ENCODE measurements at places on chromosomes 3 and 15. TPM values are rescaled to one million over a fixed set of nuclear protein-coding genes. Genes with fewer than 3 reads are reported as not detected.

DNA sequence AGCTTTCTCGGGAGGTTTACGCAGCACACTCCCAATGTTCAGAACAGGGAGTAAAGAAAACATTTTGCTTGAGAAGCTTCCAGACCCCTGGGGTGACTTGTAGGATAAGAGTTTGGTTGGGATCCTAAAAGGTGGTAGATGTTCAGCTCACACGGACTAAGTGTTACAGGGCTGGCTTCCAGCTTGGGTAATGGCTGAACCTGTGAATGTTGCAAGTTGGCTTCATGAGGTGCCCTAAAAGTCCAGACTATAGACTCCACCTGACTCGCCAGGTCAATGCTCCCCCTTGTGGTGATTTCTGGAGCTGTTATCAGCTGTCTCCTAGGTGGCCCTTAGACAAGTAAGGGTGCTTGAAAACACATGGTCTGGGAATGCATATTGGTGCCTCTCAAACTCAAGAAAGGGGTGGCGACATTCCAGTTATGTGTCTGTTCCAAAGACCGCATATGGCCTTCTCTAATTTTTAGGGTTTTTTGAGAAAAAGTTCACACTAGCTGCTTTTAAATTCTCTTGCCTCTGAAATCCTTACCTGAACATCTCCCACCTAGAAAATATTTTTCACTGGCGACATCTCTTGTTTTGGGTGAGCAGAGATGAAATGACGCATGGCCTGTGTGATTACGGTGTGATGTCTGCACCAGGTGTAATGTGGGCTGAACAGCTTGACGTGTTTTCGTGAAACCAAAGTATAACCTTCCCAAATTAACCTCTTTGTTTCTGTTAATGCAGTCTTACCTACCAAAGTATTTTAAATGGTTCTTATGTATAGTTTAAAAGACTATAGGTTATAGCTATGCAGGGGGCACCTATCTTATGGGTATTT lies 175.7 kb upstream of the KBTBD8 start:
- no peak overlapping the region for H3K4me3 ChIP-seq
- H3K4me1 ChIP-seq, result peaks cover 25% of the 10 kb centered on the region
- peak; percentile 91 for DNase-seq
- H3K36me3 ChIP-seq, result no peaks in the 10 kb centered on the region
- no peak overlapping the region for H3K27ac ChIP-seq
- H3K27me3 ChIP-seq, result no peaks in the 10 kb centered on the region

- DNase-seq, result no peak
- peaks cover 64% of the 10 kb centered on the region for H3K27me3 ChIP-seq
- H3K36me3 ChIP-seq, result no peaks in the 10 kb centered on the region
- H3K4me1 ChIP-seq, result peaks cover 24% of the 10 kb centered on the region
- no peak overlapping the region for H3K4me3 ChIP-seq
Measured at GRCh38 chr15:93359425-93360131, 270.6 kb upstream of the RGMA start.

DNA sequence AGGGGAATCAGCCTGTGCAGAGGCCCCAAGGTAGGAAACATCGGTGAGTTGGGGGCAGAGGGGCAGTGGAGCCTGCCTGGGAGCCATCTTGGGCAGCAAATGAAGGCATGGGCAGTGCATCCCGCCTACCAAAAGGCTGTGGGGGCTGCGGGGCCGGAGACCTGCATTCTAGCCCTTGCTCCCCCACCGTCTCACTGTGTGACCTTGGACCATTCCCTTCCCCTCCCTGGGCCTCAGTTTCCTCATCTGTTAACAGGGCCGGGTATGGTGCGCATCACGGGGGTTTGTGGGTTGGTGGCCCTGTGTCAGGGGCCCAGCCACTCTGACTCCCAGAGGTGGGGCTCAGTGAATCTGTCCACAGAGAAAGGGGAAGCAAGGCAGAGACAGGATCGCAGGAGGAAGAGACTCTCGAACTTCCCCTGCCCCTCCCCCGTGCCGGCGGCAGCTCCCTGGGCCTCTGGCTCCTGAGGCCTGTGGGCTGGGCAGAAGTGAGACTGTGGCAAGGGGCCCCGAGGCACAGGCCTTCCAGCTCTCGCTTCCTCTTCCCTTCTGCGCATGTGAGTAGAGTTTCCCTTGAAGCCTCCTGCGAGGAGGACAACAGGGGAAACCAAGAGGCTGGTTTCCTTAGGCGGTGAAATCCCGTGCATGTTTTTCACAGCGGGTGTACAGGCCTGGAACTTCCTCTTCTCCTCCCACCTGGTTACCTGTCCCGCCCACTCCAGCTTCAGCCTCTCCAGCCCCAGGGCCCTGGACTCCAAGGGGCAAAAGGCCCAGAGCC lies 42.9 kb downstream of the IDH2 start:
- peak overlapping the region; percentile 87 for H3K27ac ChIP-seq
- no peaks in the 10 kb centered on the region for H3K27me3 ChIP-seq
- H3K36me3 ChIP-seq, result no peaks in the 10 kb centered on the region
- peaks cover 39% of the 10 kb centered on the region for H3K4me1 ChIP-seq
- H3K4me3 ChIP-seq, result no peak overlapping the region

GRCh38 chr15:37046876-37047614 lies 53.3 kb downstream of the MEIS2 start:
- H3K27ac ChIP-seq, result no peak overlapping the region
- no peak overlapping the region for H3K4me3 ChIP-seq
- H3K36me3 ChIP-seq, result no peaks in the 10 kb centered on the region
- peaks cover 28% of the 10 kb centered on the region for H3K4me1 ChIP-seq

- no peak overlapping the region for H3K27ac ChIP-seq
- no peaks in the 10 kb centered on the region for H3K36me3 ChIP-seq
- no peaks in the 10 kb centered on the region for H3K27me3 ChIP-seq
- no peaks in the 10 kb centered on the region for H3K4me1 ChIP-seq
Measured at GRCh38 chr3:154718053-154718452, 288.1 kb upstream of the GPR149 start.

DNA sequence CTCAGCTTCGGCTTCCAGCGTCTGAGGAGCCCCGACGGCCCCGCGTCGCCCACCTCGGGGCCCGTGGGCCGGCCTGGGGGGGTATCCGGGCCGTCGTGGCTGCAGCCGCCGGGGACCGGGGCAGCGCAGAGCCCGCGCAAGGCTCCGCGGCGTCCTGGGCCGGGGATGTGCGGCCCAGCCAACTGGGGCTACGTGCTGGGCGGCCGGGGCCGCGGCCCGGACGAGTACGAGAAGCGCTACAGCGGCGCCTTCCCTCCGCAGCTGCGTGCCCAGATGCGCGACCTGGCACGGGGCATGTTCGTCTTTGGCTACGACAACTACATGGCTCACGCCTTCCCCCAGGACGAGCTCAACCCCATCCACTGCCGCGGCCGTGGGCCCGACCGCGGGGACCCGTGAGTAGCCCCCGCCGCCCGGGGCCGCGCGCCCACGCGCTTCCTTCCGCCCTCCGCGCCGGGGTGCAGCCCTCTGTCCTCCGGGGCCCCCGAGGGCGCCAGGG lies 462 bp downstream of the EDEM1 start:
- no peaks in the 10 kb centered on the region for H3K36me3 ChIP-seq
- H3K4me3 ChIP-seq, result peak overlapping the region; percentile 68
- peak; percentile 62 for DNase-seq
- H3K27me3 ChIP-seq, result peaks cover 16% of the 10 kb centered on the region
- no peak overlapping the region for H3K27ac ChIP-seq
- H3K4me1 ChIP-seq, result peaks cover 17% of the 10 kb centered on the region

DNA sequence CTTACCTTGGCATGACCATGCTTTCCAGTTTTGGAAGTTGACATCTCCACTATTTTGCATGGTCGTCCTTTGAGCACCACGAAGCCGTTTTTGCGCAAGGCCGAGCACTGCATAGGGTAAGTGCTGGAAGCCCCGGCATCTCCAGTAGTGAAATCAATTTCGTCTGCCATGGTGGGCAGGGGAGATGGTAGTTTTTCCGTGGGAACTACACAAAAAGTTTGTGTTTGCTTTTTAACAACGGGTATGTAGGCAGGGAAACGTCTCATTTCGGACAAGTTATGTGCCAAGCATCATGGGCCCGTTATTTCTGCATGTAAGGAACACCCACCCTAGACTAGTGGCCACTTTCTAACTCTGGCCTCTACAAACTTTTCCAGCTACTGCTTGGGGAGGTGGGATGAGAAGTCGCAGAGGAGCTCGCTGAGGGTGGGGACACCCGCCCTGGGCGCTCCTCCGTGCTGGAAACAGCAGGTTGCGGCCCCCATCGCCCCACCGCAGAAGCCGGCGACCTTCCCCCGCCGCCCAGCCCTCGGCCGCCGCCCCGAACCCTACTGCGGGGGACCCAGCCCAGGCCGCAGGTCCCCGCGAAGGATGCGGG lies 701 bp downstream of the EIF5A2 start:
- H3K4me3 ChIP-seq, result peak overlapping the region; percentile 76
- H3K27me3 ChIP-seq, result peaks cover 28% of the 10 kb centered on the region
- H3K4me1 ChIP-seq, result peaks cover 8% of the 10 kb centered on the region
- H3K27ac ChIP-seq, result no peak overlapping the region
- no peaks in the 10 kb centered on the region for H3K36me3 ChIP-seq

Gene CLRN1
- polyA plus RNA-seq, result 0.45 TPM

Gene C3orf20
- polyA plus RNA-seq, result not detected

Gene ADIPOQ
- polyA plus RNA-seq, result not detected

Gene TFRC
- 29.3 TPM for polyA plus RNA-seq

All from GM23338 (cell line).